Esophagus muscularis mucosa (tissue), 4 donors: ENCODE measurements at places on chromosomes 11 and 22.

- H3K4me3 ChIP-seq: no peak overlapping the region
- H3K36me3 ChIP-seq: no peaks in the 10 kb centered on the region
- no peak for DNase-seq
- H3K4me1 ChIP-seq: no peaks in the 10 kb centered on the region
These were observed 257.4 kb downstream of the BRD1 start for GRCh38 chr22:49570032-49570848.

DNA sequence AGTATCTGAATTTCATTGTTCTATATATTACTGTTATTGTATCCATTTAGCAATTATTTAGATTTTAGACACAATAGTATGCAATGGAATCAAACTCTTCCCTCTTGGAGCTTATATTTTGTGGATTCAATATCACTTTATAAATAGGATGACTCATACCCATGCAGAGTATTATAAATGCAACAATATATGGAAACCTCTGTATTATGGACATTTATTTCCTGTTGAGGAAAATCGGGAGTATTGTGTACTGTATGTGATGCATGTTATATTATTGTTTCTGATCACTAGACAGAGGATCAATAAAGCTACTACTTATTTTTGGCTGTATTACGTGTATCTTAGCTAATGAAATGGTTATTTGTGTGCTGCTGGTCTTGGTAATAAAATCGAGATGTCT lies 770 bp downstream of the METTL15 start:
- H3K27ac ChIP-seq: peak overlapping the region; percentile 81
- peaks cover 33% of the 10 kb centered on the region for H3K4me1 ChIP-seq
- peak overlapping the region; percentile 53 for H3K4me3 ChIP-seq
- H3K27me3 ChIP-seq: no peaks in the 10 kb centered on the region

DNA sequence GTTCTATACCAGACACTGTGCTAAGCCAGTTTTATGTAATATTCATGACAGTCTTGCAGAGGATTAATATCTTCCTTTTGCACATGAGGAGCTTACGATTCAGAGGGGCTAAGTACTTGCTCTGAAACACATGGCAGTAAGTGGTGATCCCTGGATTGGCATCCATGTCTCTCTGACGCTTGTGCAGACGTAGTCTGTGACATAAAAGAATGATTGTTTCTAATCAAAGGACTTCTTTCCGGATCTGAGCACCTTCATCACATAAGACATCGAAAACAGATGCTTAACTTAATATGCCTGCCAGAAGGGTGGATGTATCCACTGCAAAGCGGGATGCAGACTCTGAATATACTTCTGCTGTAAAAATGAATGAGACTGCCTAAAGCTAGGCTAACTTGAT lies 74.8 kb downstream of the ARHGAP42 start:
- H3K36me3 ChIP-seq: no peaks in the 10 kb centered on the region
- H3K4me1 ChIP-seq: peaks cover 12% of the 10 kb centered on the region
- no peak overlapping the region for H3K4me3 ChIP-seq
- DNase-seq: no peak
- no peaks in the 10 kb centered on the region for H3K27me3 ChIP-seq

- peak overlapping the region; percentile 97 for H3K27ac ChIP-seq
- H3K27me3 ChIP-seq: no peaks in the 10 kb centered on the region
- H3K36me3 ChIP-seq: no peaks in the 10 kb centered on the region
- H3K4me1 ChIP-seq: peaks cover 41% of the 10 kb centered on the region
These were observed 423 bp upstream of the RTN3 start for GRCh38 chr11:63680834-63681320.

GRCh38 chr11:606245-606644 lies 9.5 kb downstream of the IRF7 start:
- no peak overlapping the region for H3K4me3 ChIP-seq
- peaks cover 100% of the 10 kb centered on the region for H3K36me3 ChIP-seq
- no peak for DNase-seq
